ENCODE measurements at places on chromosomes 5 and 9.

DNA sequence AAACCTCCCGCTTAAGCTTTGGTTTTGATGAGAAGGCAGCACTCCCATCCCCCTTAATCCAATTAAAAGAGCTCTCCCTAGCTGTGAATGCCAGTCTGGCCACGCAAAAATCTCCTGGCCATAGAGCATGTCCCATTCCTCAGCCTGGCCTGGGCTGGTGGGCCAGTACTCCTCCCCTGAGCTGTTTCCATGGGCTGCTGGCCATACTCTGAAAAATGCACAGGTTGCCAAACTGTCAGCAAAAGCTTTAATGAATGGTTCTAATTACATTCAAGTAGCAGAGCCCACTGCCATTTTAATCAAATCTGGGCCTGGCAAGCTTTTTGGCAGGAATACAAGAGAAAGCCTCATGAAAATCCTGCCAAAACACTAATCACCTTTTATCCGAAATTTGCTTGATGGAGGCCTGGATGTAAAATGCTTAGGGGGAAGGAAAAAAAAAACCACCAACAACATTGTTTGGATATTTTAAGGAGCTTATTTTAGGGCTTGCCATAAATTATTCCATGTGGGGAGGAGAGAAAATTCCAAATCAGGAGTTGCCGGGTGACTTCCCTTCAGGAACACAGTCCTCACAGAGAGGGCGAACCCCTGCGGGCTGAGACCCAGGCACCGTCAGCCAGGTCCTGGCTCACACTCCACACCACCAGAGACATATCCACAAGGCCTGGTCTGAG lies 243.3 kb downstream of the SEC61B start:
- DNase-seq: peak; percentile 89

DNA sequence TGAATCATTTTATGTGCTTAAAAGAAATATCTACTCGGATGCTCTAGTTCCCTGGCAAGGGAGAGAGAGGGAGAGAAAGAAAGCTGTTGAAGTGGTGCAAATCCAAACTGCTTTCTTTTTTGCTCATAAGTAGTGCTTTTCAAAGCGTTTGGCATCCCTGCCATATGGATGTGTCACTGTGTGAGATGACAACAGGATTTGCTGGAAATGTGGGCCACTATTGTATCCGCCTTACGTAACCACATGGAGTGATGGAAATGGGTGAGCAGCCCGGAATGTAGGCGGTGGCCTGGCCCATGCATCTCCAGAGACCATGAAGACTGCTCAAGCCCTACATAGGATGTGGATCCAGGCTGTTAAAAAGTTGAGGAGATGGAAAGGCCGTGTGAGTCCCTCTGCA lies 30.8 kb downstream of the TJP2 start:
- DNase-seq: peak; percentile 59

- no peak for DNase-seq
These were observed 52.2 kb upstream of the TUT7 start for GRCh38 chr9:86406366-86406765.

- no peak for DNase-seq
These were observed 97.4 kb downstream of the ANGPTL2 start for GRCh38 chr9:127025042-127025441.

DNA sequence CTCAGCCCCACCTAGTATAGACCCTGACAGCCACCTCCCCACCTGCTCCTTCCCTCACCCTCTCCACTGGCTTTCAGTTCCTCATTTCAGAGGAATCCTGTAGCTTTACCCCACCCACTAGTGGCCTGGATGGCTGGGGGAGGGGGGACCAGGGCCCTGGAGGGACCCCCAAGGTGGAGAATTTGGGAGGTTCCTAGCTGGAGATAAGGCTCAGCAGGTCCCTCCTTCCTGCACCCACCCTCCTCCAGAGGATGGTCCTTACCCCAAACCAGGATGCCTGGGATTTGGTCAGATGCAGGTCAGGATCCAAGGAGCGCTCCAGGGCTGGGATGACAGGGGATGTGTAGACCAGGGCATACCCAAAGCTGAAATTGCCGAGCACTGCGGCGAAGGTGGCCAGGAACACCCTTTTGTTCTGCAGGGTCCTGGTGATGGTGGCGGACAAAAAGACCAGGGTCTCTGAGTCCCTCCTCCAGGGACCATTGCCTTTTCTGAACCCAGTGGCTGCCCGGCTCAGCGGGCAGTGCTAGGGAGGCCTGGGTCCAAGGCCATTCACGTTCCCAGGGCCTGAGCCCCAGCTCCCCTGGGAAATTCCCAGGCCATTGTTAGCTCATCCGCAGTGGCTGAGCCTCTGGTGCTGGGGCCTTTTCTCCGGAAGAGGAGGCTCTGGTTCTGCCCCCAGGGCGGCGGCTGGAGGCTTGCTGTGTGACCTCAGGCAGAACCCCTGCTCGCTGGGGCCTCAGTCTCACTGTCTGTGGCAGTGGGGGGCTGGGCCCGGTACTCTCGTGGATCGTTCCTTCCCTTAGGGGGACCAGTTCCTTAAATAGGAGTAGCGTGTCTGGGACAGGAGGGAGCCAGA lies 678 bp downstream of the SLC2A6 start:
- no peak for DNase-seq
